ENCODE measurements at places on chromosomes 16 and 17. TPM values are rescaled to one million over a fixed set of nuclear protein-coding genes. Genes with fewer than 3 reads are reported as not detected.

DNA sequence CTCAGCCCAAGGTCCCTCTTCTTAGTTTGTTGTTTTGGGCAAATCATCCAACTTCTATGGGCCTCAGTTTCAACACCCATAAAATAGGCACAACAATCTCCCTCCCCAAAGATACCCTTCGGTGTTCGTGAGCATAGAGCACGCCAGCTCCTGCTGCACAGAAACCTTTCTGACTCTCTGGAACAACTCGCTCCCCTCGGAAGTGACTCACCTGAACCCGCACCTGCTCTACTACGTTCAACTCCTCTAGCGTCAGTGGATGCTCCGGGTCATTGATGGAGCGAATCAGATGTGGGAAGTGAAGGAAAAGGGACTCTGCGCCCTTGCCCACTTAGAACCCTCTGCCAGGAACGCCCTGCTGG, 445 bp downstream of the CIAO2B start:
- peaks cover 51% of the 10 kb centered on the region for H3K4me1 ChIP-seq
- peak overlapping the region; percentile 86 for H3K4me3 ChIP-seq
- no peaks in the 10 kb centered on the region for H3K27me3 ChIP-seq
- DNase-seq: no peak

GRCh38 chr17:64177311-64178010, 47.5 kb upstream of the ERN1 start:
- H3K4me3 ChIP-seq: no peak overlapping the region
- H3K27me3 ChIP-seq: no peaks in the 10 kb centered on the region
- no peaks in the 10 kb centered on the region for H3K36me3 ChIP-seq
- peaks cover 59% of the 10 kb centered on the region for H3K4me1 ChIP-seq
- H3K27ac ChIP-seq: no peak overlapping the region

DNA sequence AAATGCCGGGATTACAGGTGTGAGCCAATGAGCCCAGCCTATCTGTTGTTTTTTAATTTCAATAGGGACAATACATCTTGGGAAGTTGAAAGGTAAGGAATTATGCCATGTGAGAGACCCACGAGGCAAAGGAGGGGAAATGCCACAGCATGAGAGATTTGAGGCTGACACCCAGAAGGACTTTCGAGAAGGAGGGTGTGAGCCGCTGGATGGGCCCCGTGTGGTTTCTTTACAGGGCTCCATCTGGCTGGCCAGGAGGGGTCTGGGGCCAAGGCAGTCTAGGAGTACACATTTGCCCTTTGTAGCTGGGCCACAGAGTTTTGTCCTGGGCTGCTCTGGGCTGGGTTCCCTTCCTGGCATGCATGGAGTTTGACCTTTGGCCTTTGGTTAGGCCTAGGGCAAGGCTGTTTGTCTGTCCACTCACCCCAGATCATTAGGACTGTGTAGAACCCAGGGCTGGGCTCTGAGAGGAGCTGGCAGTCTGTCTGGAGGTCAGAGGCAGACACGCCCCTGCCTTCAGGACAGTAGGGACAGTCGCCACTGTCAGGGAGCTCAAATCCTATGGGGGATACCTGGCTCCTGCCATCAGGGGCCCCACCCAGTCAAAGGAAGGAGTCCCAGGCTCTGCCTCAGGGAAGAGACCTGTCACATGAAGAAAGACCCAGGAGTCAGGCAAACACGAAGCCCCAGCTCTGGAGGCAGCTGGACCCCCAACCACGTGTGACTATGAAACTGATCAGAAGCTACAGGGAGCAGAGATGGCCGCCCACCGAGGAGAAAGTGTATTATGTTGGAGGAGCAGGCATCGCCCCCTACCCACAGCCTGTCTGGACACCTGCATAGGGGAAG, 24.2 kb upstream of the NXPH3 start:
- no peak for DNase-seq
- H3K27me3 ChIP-seq: no peaks in the 10 kb centered on the region
- no peak overlapping the region for H3K27ac ChIP-seq
- no peaks in the 10 kb centered on the region for H3K36me3 ChIP-seq
- H3K4me1 ChIP-seq: peaks cover 9% of the 10 kb centered on the region

DNA sequence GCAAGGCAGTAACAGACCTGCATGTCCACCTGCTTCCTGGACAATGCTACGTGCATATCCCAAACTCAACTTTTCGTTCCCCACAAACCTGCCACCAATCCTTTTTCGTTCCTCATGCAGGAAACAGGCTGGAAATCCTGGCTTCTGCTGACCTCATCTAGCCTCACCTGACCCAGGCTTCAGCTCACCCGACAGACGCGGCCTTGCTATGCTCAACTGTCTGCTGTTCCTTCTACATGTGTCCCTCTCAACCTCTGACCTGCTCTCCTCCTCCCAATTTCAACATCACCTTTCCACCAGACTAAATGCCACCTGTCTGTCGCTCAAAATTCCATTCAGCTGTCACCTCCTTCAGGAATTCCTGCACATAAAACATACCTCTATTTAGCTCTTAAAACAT, 44.5 kb downstream of the XPO6 start:
- no peaks in the 10 kb centered on the region for H3K27me3 ChIP-seq
- peaks cover 58% of the 10 kb centered on the region for H3K36me3 ChIP-seq
- peaks cover 21% of the 10 kb centered on the region for H3K4me1 ChIP-seq
- H3K4me3 ChIP-seq: no peak overlapping the region
- DNase-seq: no peak

- H3K4me1 ChIP-seq: peaks cover 27% of the 10 kb centered on the region
- H3K27ac ChIP-seq: no peak overlapping the region
- H3K36me3 ChIP-seq: no peaks in the 10 kb centered on the region
- H3K4me3 ChIP-seq: no peak overlapping the region
- no peaks in the 10 kb centered on the region for H3K27me3 ChIP-seq
Observed at GRCh38 chr16:69619514-69619913, 53.7 kb downstream of the NFAT5 start.

- peaks cover 4% of the 10 kb centered on the region for H3K4me1 ChIP-seq
- DNase-seq: no peak
- no peaks in the 10 kb centered on the region for H3K27me3 ChIP-seq
- no peaks in the 10 kb centered on the region for H3K36me3 ChIP-seq
Observed at GRCh38 chr16:22685459-22685830, 128.5 kb upstream of the HS3ST2 start.

- no peaks in the 10 kb centered on the region for H3K4me1 ChIP-seq
- H3K27me3 ChIP-seq: no peaks in the 10 kb centered on the region
- no peak overlapping the region for H3K27ac ChIP-seq
- no peak for DNase-seq
- no peak overlapping the region for H3K4me3 ChIP-seq
- H3K36me3 ChIP-seq: no peaks in the 10 kb centered on the region
Observed at GRCh38 chr16:89047331-89048089, 46.1 kb upstream of the ACSF3 start.

GRCh38 chr16:68538880-68539701, at the start of gene ZFP90:
TSS of gene ZFP90 (plus strand) at chr16:68539291. CDS start at chr16:68539793, 502 bp downstream.
- DNase-seq: peak; percentile 92
- H3K4me1 ChIP-seq: peaks cover 9% of the 10 kb centered on the region
- H3K4me3 ChIP-seq: peak within 1 kb of the TSS; percentile 82
- no peaks in the 10 kb centered on the region for H3K36me3 ChIP-seq
- no peaks in the 10 kb centered on the region for H3K27me3 ChIP-seq
- peak within 1 kb of the TSS; percentile 89 for H3K27ac ChIP-seq

- peak; percentile 33 for DNase-seq
- H3K4me1 ChIP-seq: peaks cover 16% of the 10 kb centered on the region
- no peaks in the 10 kb centered on the region for H3K36me3 ChIP-seq
Observed at GRCh38 chr17:74325743-74326379, at the start of gene KIF19. TSS of gene KIF19 (plus strand) at chr17:74326226. CDS start at chr17:74326350, 124 bp downstream.

CA5A gene
- 0.20 TPM for total RNA-seq

KRT9 gene
- not detected for total RNA-seq

SCNN1B gene
- 64.5 TPM for total RNA-seq

MYADML2 gene
- total RNA-seq: not detected

PIK3R5 gene
- total RNA-seq: 22.3 TPM

AANAT gene
- not detected for total RNA-seq
